ENCODE measurements at places on chromosomes 12 and 14.

DNA sequence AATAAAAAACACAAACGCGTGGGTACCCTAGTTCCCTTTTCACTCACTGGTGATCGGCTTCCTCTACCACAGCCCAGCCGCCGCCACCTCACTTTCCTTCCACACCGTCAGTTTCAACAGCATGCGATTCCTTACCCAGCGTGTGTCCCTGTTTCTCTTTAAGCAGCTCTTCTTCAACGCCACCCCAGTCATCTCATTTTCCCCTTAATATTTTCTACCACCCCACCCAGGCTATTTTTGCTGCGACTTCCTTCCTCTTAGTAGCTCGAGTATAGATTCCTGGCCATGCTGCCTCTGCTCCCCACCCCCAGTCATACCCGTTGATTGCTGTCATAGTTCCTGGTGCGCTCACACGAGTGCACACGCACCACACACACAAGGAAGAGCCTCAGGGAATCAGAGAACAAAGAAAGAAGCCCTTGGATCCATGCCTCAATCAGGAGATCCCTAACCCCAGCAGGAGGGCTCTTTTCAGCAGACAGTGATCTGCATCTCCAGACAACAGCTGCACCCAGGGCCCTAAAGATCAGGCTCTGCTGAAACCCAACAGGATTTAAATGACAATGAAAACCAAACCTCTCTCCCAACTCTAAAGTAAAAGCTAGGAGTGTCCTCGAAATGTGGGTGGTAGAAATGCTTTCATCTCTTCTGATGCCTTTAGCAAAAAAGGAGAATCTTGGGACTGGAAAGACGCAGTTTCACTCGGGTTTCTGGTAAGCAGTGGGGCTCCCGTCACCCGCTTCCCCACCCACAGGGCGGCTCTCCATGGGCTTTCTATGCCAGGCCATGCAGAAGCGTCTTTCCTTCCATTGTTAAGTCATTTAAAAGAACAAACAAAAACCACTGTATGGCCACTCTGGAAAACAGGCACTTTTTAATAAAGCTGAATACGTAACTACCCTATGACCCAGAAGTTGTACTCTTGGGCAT lies 23.8 kb downstream of the VPS37B start:
- DNase-seq: peak; percentile 59

- DNase-seq: no peak
Observed at GRCh38 chr12:106219043-106219442, 28.8 kb downstream of the CKAP4 start.

DNA sequence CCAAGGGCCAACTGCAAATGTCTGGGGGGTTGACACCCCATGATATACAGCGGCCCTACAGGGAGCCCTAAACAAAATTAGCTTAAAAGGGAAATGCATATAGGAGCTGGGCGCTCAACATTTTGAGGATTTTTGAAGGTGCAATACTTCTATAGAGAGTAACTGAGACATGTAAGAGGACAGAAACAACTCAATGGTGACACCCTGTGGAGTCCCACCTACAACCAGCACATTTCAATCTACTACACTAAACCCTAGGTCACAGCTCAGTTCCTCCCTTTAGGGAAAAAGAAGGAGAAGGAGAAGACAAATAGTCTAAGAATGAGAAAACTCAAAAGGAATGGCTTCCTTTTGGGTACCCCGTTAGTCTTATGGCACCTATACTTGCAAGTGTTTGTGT lies 1010.5 kb upstream of the NOVA1 start:
- DNase-seq: no peak

DNA sequence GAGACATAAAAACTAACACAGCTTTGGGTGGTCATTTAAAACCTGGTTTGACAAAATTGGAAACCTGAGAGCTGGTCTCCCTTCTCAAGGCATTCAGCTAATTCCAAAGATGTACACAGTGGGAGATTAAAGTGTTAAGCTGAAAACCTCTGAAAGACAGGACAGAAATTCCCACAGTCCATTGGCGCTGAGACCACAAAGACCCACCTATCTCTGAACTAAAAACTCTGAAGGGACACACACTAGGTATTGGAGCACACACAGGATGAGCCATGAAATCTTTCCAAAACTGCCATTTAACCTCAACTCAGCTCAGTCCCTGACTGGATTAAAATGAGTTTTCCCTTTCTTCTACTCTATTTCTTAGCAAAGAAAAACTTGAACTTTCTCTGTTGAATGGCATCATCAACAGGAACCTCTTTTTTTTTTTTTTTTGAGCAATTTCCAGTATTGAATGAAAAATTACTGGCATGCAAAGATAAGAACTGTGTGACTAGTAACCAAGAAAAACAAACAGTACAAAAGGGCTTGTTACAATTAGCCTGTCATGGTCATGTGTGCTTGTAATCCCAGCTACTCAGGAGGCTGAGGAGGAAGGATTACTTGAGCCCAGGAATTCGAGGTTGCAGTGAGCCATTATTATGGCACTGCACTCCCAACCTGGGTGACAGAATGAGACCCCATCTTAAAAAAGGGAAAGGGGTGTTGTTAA lies 82.4 kb downstream of the IPO8 start:
- DNase-seq: no peak

- no peak for DNase-seq
Observed at GRCh38 chr12:84416626-84417025, 496.0 kb downstream of the SLC6A15 start.

DNA sequence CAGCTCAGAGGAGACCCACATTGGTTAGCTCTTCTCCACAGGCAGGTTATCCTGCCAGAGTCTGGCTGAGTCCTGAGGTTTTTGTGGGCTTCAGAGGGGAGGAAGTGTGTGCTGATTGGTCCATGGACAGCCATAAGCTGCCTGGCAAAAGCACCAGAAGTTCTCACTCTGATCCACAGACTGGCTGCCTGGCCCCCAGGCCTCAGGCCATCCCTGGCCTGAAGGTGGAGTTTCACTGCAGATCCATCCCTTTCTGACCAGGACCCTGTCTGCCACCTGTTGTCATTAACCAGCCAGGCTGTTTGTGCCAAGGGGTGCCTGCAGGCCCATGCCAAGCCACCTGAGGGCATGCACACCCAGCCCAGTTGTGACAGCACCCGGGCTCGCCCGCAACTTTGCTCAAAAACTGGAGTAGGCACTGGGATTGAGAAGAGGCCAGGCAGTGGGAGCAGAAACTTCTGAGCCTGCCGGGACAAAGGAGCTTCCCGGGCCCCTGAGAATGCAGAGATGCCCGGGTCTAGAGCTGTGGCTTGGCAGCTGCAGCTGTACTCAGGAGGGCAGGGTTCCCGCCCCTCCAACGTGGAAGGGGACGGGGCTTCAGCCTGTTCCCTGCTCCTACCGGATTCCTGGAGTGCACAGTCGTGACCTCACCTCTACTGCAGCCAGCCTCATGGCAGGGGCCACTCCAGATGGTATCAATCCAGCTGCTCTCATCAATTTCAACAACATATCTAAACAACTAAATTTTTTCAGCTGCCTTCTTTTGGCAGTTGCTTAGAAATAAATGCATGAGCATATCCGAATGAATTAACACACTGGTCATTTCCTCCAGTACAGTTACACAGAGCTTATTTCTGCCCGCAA lies 1277.3 kb downstream of the SLC16A7 start:
- DNase-seq: no peak
